ENCODE measurements at places on chromosomes 5 and 9. TPM values are rescaled to one million over a fixed set of nuclear protein-coding genes. Genes with fewer than 3 reads are reported as not detected.

Gene ANKHD1
- total RNA-seq, result 65.6 TPM

GRCh38 chr5:58582019-58582802 lies 664 bp upstream of the RAB3C start:
- peaks cover 9% of the 10 kb centered on the region for H3K4me1 ChIP-seq
- peak overlapping the region; percentile 72 for H3K4me3 ChIP-seq
- H3K27me3 ChIP-seq, result no peaks in the 10 kb centered on the region
- H3K36me3 ChIP-seq, result no peaks in the 10 kb centered on the region
- H3K27ac ChIP-seq, result peak overlapping the region; percentile 64
- peak; percentile 23 for DNase-seq

GRCh38 chr5:178425621-178426068 lies 164.5 kb downstream of the COL23A1 start:
- H3K27ac ChIP-seq, result no peak overlapping the region
- no peak for DNase-seq
- H3K4me1 ChIP-seq, result peaks cover 41% of the 10 kb centered on the region
- no peak overlapping the region for H3K4me3 ChIP-seq

DNA sequence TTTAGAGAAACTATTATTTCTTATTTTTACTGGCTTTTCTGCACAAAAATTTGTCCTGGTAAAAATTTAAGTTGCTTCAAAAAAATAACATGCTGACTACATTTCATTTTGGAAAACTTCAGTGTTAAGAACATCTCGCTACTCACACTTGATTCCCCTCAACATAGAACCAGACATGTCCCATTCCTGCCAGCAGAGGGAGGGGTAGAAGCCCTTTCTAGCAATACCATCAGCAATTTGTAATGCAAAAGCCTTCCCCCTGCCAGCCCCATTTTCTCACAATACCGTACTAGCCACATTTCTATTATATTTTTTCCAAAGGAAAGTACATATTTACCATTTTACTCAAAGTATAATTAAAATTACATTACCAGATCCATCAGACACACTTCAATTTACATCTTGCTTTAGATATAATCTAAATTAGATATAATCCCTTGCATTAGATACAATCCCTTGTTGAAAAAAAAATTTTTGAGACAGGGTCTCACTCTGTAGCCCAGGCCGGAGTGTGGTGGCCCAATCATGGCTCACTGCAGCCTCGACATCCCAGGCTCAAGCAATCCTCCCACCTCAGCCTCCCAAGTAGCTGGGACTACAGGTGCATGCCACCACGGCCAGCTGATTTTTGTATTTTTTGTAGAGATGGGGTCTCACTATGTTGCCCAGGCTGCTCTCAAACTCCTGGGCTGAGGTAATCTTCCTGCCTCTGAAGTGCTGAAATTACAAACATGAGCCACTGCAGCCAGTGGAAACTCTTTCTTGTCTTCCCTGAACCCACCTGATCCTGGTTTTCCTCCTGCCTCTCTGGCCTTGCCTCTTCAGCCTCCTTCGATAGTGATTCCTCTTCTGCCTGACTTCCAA lies 39.6 kb upstream of the IDNK start:
- no peaks in the 10 kb centered on the region for H3K36me3 ChIP-seq
- H3K4me3 ChIP-seq, result no peak overlapping the region
- peak; percentile 8 for DNase-seq
- H3K27me3 ChIP-seq, result no peaks in the 10 kb centered on the region

- no peaks in the 10 kb centered on the region for H3K36me3 ChIP-seq
- no peak overlapping the region for H3K4me3 ChIP-seq
- H3K27ac ChIP-seq, result no peak overlapping the region
Observed at GRCh38 chr5:36237751-36238150, 4.0 kb downstream of the NADK2 start.

Gene CAVIN4
- 2.9 TPM for total RNA-seq

GRCh38 chr9:21688108-21689102 lies 114.0 kb upstream of the MTAP start:
- no peaks in the 10 kb centered on the region for H3K36me3 ChIP-seq
- H3K27ac ChIP-seq, result no peak overlapping the region
- peaks cover 2% of the 10 kb centered on the region for H3K27me3 ChIP-seq
- no peak overlapping the region for H3K4me3 ChIP-seq
- no peaks in the 10 kb centered on the region for H3K4me1 ChIP-seq

GRCh38 chr5:124871303-124871702 lies 124.9 kb upstream of the ZNF608 start:
- no peak for DNase-seq
- H3K27ac ChIP-seq, result no peak overlapping the region
- H3K4me1 ChIP-seq, result peaks cover 4% of the 10 kb centered on the region
- H3K4me3 ChIP-seq, result no peak overlapping the region

DNA sequence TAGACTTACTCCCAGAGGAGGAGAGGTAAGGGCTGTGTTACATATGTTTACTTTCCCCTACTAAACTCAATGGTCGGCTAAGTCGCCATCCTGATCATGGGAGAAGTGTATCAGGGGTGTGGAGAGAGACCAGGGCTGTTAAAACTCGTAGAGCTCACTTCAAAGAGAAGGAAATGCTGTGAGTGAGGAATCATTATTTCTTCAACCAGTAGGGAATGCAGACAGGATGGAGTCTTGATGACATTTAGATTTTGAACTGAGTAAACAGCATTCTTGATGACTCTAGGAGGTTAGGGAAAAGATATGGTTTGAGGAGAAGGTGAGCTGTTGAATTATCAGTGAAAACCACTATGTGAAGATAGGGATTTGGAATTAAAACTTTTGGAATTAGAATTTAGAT lies 17.3 kb downstream of the RECK start:
- no peaks in the 10 kb centered on the region for H3K4me1 ChIP-seq
- H3K36me3 ChIP-seq, result peaks cover 4% of the 10 kb centered on the region
- no peak overlapping the region for H3K27ac ChIP-seq
- no peaks in the 10 kb centered on the region for H3K27me3 ChIP-seq
- no peak overlapping the region for H3K4me3 ChIP-seq

DNA sequence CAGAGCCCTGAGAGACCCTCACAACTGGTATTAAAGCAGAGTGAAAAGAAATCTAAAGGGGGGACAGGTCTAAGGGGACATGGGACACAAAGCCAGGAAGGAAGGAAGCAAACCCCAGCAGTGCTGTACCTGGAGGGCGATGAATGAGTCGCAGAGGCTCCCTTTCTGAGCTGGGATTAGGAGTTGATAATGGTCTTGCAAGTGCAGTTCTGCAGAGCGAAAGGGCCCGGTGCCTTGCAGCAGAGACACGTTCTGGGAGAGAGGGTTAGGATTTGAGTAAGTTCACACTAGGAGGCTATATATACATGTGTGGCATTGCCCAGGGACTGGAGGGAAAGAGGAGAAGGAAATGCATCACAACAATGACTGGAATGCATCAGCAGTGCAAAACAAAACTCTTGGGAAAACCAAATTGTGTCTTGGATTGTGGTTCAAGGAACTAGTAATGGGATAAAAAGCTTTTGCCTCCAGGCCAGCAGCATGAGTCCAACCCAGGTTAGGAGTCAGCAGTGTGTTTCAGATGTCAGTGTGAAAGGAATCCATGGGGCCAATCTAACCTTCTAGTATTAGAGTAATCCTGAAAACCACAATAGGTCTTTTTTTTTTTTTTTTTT lies 38.8 kb upstream of the LIFR start:
- DNase-seq, result no peak
- H3K4me3 ChIP-seq, result no peak overlapping the region
- H3K27ac ChIP-seq, result no peak overlapping the region
- H3K27me3 ChIP-seq, result no peaks in the 10 kb centered on the region

DNA sequence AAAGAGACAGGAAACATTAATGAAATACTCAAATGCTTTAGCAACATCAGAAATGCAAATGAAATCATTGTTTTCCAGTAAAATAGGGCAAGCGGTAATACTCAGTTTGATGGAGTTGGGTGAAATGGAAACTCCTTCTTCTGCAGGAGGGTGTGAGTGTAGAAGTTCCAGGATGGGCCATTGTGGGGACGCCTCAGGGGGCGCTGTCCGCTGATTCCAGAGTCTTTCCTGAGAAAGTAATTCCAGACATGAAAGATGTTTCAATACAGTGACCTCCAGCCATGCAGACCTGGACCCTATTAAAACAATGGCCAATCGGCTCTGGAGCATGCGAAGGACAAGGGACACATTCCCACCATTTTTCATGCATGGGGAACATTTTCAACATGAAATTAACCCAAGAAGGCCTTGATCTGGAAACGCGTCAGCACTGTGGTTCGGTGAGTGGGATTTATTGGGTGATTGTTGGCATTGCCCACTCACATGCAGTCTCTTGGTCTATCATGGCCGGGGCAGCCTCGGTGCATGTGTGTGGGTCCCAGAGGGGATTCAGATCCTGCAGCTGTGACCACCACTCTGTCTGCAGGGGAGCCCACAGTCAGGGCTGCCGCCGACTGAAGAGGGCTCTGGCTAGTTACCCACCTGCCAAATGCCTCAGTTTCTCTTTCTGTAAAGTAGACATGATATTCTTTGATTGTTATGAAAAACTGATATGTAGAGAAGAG lies 132.6 kb upstream of the IRX4 start:
- peaks cover 2% of the 10 kb centered on the region for H3K4me1 ChIP-seq
- no peaks in the 10 kb centered on the region for H3K27me3 ChIP-seq
- H3K36me3 ChIP-seq, result no peaks in the 10 kb centered on the region
- no peak for DNase-seq
- H3K4me3 ChIP-seq, result no peak overlapping the region

GRCh38 chr5:2200261-2200950 lies 317.7 kb upstream of the IRX4 start:
- no peaks in the 10 kb centered on the region for H3K36me3 ChIP-seq
- no peak for DNase-seq
- no peak overlapping the region for H3K27ac ChIP-seq

DNA sequence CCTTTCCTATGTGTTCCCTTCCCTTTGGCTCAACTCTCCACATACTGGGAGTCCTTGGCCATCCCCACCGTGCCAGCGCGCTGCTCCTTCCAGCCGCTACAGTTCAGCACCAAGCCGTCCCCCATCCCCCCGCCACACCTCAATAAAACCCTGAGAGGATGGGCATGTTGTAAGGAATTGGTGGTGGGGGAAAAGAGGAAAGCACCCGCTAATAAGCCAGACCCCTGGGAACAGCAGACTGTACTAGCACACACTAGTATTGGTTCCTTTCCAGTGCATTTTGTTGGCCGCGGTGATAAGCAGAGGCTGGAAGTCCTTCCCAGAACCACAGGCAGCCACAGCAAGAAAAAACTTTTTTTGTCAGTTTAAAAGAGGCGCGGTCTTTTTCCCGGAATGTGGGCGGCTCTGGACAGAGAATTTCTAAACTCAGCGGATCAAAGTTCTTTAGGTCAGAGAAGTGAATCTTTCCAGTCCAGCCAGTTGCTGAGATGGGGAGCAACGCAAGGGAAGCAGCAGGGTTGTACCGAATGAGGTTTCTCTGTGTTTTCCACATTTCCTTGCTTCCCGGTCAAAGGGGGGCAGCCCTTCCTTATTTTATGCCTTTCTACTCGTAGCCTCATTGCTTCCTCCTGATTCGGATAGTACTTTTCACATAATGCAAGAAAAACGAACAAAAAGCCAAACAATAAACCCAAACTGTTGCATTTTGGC lies 2.1 kb downstream of the CHSY3 start:
- peaks cover 9% of the 10 kb centered on the region for H3K27me3 ChIP-seq
- peak; percentile 79 for DNase-seq
- peak overlapping the region; percentile 37 for H3K27ac ChIP-seq
- H3K4me1 ChIP-seq, result peaks cover 17% of the 10 kb centered on the region

Gene ADRA1B
- 2.1 TPM for total RNA-seq

Gene PTPN3
- total RNA-seq, result 2.3 TPM

DNA sequence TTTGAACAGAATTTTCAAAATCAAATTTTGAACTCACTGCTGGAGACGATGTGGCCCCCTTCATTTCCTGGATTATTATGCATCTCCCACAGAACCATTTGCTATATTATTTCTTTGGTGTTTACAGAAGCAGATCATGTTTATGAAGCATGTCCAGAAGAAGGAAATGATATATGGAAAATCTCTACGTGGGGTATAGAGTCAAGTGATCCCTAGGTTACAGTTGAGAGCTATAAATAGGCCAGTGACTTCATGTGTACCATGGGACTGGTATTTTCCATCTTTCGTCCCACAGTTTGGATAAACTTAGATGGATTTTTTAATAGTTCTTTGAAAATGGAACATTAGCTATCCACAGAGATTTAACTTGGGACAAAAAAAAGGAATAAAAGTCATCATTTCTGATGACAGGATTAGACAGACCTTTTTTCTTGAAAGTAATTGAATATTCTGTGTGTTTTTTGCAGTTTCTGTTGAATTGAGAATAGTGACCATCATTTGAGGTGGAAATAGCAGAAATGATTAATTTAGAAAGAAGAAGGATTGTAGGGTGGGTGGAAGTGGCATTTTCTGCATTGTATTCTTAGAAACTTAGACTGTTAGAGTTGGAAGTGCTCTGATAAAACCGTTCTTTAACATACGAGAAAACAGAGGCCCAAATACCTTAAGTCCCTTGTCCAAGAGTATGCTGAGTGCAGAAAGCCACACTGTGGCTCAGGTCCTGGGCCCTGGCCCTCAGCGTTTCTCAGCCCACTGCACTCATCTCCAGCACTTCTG lies 136.4 kb downstream of the PIP5K1B start:
- H3K4me1 ChIP-seq, result peaks cover 6% of the 10 kb centered on the region
- no peak overlapping the region for H3K4me3 ChIP-seq
- peak overlapping the region; percentile 17 for H3K27ac ChIP-seq
- DNase-seq, result peak; percentile 66
- H3K27me3 ChIP-seq, result no peaks in the 10 kb centered on the region
